Stimulated activated CD4-positive, alpha-beta T cell treated with anti-CD3 and anti-CD28 coated beads, Interleukin-4, amount 100 ng/mL, for 48 hours (primary cell): ENCODE measurements at places on chromosomes 5 and 9.

DNA sequence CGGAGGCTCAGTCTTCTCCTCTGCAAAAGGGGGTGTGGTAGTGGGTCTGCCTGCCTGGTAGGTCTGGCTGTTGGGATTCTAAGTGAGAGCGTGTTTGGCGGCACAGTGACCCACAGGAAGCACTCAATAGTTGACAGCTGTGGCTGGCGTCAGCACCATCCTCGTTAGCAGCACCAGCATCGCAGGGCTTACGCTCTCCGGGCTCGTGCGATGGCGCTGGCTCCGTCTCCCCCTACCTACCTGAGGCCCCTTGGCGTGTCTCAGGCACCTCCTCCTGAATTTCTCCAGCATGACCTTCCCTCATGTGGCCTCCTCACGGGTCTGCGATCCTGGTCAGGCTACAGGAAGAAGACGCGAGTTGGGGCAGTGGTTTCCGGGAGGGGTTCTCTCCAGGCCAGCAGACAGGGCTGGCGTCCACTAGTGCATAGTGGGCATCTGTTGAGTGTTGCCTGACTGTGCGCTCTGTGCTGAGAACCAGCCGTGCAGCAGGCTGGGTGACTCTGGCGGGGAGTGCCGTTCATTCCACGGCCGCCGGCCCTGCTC, 66.9 kb downstream of the HMCN2 start:
- DNase-seq: no peak

- no peak for DNase-seq
Measured at GRCh38 chr5:3531320-3531986, 64.2 kb upstream of the IRX1 start.

DNA sequence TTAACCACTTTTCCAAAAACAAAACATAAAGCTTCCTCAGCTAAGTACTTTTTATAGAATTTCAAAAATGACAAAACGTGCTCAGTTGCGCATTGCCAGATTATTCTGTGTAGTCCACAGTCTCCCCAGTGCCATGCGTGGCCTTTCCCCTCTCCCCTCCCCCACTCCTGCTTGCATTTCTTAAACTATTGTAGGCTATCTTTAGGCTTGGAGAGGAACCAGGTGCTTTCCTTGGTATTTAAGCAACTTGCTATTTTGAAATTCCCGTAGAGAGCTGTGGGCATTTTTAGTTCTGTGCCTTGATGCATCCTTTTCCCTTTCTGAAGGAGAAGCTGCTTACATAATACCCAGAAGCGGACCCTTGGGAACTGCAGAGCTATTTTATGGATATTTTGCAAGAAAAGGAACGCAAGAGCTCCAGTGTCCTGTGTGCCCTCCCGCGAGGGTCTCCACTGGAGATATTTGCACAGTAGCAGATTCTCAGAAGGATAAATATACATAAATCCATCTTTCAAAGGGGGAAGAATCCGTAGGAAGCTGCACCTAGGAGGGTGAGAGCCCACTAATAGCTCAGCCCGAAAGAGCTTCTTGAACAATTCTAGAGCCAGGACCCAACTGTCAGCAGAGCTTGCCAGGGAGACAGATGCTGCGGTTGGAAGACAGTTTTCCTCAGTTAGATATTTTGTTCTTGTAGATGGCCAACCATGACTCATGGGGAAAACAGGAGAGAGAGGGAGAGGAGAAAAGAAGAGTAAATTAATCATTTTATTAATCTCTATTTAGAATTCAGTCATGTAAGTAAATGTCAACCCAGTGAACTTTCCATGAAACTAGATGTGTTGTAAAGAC, 1298.3 kb upstream of the WWC1 start:
- DNase-seq: no peak

DNA sequence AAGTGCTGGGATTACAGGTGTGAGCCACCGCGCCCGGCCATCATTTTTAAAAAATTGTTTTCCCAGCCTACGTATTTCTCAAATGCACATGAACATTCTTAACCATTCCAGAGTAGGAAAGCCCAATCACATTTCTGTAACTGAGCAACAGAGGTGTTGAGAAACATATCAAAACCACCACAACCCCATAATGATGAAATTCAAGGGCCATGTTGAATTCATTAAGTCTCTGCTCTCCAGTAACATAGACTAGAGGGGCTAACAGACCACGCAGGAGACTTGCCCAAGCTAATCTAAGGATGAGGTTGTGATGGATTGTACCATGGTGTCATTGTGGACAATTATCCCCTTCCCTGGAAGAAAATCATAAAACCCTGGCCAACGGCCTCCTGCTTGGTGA, 52.9 kb downstream of the MYO10 start:
- DNase-seq: no peak

- DNase-seq: no peak
Measured at GRCh38 chr5:74394916-74395880, 245.3 kb downstream of the ENC1 start.

- no peak for DNase-seq
Measured at GRCh38 chr9:89678396-89679015, 73.7 kb downstream of the GADD45G start.

DNA sequence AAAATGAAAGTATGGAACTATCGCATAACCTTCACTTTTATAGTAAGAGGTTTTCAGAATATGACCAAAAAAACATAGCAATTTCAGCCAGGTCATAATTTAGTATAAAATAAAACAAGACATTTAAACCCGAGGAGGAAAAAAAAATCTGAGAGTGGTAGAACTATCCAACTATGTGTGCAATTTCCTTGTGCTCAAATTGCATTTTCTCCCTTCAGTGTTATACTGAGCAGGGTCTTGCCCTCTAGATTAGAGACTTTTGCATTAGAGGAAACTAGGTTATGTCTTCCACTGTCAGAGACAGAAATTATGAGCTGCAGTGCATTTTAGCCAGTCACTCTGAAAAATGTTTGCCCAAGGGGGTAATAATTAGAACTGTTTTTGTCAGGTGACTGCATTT, 330.6 kb downstream of the NR2F1-AS1 start:
- no peak for DNase-seq

GRCh38 chr5:90161414-90161813, 248.1 kb downstream of the CETN3 start:
- DNase-seq: no peak

DNA sequence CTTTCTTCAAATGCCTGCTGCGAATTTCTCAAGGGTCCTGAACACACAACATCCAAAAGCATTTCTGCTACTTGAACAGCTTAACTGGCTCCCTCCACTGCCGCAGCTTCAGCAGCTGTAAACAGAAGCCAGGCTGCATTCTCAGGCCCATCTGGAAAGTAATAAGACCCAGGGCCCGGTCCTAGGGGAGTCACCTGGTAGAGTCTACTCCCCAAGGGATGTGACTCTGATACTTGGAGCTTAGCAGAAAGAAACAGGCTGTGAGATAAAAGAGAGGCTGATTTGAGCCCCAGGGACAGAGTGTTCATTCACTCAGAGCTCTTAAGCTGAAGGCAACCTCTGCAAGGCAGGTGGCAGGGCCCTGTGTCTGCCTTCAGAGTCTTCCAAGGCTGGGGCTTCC, 356.8 kb downstream of the SPOCK1 start:
- no peak for DNase-seq

DNA sequence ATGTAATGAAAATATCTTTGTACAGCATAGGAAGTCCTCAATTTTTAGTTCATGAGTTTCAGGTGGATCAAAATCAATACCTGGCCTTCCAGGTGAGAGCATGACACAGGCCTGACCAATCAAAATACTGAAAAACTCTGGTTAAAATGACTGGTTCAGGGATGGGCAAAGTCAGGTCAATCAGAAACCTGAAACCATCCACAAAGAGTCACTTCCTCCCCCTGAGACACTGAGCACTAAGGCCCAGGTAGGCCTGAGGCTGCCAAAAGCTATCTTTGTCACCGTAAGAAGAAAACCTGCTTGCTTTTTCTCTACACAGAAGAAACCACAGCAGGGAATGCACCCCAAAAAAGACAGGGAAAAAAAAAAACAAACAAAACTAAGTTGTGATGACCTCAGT, 444.8 kb downstream of the TLR4 start:
- no peak for DNase-seq

DNA sequence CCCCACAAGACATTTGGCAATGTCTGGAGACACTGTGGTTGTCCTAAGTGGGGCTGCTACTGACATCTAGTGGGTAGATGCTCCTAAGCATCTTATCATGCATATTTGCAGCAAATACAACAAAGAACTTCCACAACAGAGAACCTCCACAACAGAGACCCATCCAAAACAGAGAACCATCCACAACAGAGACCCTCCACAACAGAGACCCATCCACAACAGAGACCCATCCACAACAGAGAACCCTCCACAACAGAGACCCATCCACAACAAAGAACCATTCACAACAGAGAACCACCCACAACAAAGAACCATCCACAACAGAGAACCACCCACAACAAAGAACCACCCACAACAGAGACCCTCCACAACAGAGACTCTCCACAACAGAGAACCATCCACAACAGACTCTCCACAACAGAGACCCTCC, 32.8 kb downstream of the ARPC5L start:
- no peak for DNase-seq

- DNase-seq: no peak
Measured at GRCh38 chr5:113084402-113085083, 107.9 kb downstream of the DCP2 start.

DNA sequence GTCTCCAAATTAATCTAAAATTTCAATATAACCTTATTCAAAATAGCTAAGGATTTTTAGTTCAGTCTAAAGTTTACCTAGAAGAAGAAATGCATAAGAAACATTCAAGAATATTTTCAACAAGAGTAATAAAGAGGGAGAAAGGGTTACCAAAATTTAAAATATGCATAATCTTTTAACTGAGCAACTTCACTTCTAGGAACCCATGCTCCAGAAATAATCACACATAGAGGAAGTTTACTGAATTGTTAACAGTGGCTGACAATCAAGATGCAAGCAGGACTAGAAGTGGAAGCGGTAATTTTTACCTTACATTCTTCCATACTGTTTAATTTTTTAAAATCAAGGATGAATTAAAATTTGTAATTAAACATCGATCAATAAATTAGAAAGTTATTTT, 1.9 kb downstream of the PJA2 start:
- DNase-seq: no peak

DNA sequence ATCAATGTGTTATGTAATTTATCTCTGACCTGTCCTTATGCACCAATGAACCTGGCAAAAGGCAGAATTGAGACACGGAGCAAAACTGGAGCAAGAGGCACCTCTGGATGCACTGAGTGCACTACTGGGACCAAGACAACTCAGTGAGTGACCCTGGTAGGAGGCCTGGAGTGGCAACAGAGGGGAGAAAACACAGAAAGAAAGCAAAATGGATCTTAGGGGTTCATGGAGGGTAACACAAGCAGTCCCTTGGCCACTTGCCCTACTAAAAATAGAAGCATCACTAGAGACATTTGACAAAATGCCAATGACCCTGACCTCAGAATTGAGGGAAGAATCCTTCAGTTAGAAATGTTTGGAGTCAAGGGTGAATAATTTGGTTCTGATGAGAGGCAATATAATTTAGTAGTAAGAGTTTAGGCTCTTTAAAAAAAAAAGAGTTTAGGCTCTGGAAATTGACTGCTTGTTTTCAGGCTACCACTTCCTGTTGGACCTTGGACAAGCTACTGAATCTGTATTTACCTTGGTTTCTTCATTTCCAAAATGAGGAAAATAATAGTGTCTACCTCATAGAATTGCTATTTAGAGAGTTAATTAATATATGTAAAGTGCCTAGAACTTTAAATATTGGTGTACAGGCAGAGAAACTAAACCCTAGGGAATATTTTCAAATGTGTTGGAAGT, 234.9 kb upstream of the TARS1 start:
- no peak for DNase-seq

DNA sequence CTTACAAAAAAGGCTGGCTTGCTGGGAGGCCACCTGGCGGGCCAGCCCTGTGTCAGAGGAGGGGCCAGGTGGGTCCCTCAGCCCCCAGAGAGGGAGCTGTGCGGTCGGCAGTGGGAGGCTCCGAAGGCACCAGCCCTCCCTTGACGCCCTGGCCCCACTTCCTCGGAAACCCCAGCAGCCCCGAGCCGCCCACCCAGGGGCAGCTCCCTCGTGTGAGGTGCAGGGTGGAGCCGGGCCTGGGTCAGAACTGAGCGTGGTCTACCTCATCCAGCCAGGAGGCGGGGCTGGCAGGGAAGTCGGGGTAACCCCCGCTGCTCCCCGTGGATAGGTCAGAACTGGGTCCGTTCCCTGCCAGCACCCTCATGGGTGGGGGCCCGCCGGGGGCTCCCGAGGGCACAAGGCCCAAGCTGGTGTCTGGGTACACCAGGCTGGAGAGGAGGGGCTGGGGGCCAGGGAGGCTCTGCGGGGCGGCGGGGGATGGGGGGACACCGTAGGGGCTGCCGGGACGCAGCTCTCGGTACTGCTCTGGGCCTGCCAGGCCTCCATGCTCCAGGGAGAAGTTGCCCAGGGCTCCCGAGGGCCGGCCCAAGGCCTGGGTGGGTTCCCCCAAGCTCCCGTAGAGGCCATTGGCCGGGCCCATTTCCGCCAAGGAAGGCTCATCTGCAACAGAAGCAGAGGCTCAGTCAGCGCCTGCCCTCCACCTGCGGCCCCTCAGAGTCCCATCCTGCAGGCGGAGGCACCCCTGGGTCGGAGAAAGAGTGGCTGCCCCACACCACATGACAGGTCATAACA, 7.6 kb downstream of the LHX3 start:
- no peak for DNase-seq

DNA sequence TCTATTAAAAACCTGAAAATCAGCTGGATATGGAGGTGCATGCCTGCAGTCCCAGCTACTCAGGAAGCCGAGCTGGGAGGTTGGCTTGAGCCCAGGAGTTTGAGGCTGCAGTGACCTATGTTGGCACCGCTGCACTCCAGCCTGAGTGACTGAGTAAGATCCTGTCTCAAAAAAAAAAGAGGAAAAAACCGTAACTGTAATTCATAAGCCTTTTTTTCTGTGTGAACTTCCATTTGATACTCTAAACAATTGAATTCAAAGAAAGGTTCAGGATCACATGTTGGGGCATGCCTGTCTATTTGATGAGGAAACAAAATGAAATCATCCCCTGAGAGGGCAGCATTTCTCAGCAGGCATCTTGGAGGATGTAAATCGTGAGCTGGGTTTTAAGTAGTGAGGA, 38.8 kb downstream of the ITGA2 start:
- DNase-seq: no peak

- DNase-seq: no peak
Measured at GRCh38 chr5:170745481-170746071, 37.9 kb upstream of the GABRP start.

DNA sequence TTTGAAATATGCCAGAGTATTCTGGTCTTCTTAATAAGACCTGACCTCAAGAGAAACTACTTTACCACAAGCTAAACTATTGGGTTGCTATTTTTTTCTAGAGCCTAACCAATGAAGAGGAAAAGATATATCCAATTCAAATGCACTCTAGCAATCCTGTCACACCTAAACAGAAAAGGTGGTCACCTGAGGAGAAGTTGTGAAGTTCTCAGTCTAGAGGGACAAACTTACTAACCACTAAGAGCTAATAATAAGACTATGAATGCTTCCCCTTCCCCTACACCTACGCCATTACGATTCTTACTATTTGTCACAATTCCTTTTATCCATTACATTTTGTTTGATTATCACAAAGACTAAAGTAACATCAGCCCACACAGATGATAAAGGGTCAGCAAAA, 29.7 kb downstream of the RLN2 start:
- no peak for DNase-seq

DNA sequence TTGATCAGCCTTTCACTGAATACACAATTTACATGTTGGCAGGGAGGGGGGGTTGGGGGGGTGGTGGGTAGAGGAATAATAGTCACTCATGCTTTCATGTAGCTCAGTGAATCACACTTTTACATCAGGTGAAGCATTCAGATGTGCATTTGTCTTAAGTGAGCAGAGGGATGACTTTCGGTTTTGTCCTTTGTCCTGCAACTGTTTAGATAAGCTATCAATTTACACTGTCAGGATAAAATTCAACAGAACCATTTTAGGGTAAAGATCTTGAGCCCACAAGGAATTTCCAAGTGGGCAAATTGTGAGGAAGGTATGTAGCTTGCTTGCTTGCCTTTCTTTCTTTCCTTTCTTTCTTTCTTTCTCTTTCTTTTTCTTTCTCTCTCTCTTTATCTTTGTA, 576.2 kb downstream of the MTRR start:
- no peak for DNase-seq
